ENCODE measurements at places on chromosomes 1 and 21. TPM values are rescaled to one million over a fixed set of nuclear protein-coding genes. Genes with fewer than 3 reads are reported as not detected.

- no peak for DNase-seq
These were observed 117.0 kb downstream of the NEK7 start for GRCh38 chr1:198273748-198274295.

COL11A1 gene
- not detected for total RNA-seq

- no peak for DNase-seq
These were observed 40.1 kb downstream of the SERTAD4 start for GRCh38 chr1:210272666-210273065.

C8A gene
- not detected for total RNA-seq

FABP3 gene
- not detected for total RNA-seq

DNA sequence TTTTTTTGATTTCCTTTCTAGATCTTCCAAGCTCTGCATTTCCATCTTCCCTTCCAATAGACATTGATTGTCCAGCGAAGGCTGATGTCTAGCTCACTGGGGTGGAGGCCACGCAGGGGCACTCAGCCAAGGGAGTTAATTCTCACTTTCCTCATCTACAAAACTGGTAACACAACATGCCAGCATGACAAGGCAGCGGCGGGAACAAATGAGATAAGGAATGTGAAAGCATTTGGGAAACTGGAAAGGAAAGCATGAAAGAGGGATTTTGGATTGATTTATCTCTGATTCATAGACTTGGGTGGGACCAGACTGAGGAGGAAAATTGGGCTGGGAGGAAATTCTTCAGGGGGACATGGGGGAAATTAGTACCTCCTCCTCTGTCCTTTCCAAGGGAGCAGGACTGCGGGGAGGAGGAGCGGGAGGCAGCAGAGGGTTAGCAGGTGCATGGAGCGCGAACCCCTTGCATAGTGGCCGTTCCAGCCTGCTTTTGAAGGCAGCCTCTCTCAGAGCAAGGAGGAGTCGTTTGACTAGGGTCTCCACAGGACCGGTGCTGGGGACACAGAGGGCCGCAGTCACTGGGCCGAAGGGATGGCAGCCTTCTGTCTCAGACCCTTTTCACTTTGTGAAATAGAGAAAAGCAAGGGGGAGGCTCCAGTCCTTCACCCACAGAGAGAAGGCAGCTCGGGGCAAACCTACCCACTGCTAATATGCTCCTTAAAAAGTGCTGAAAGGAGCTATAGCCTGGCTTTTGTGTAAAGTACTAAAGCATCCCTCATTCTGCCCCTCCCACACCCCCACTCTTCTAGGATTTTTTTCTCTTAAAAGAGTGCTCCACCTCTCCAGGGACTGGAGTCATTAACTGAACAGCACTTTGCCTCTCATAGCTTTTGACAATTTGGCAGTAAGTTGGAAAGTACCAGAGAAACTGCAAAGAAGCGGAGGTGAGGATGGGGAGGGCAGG, 89.2 kb downstream of the PLXNA2 start:
- no peak for DNase-seq

DNA sequence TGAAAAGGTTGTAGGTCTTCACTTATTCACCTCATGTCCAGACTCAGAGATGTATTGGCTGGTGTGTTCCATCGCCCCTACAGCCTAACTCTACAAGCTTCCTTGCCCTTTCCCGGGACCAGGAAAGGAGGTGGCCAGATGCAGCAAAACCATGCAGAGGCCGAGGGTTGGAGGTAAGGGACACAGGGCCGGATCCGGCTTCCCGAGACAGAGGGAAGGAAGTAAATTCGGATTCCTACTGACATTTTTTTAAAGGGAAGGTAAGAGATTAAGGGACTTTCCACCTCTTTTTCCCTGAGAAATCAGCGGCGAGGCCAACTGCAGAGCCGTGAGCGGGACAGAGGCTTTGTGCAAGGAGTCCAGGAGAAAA, 12.7 kb downstream of the EPHA10 start:
- no peak for DNase-seq

- no peak for DNase-seq
These were observed 4.3 kb downstream of the INKA2 start for GRCh38 chr1:111734856-111735255.

GRCh38 chr1:42723511-42723910, 16.5 kb downstream of the CLDN19 start:
- peak; percentile 21 for DNase-seq

Measured in MCF 10A (cell line).